ENCODE measurements at places on chromosomes 6 and 20.

GRCh38 chr6:8982668-8983067 is 547.3 kb upstream of the SLC35B3 start:
- H3K27me3 ChIP-seq = no peaks in the 10 kb centered on the region
- H3K4me1 ChIP-seq = no peaks in the 10 kb centered on the region
- DNase-seq = no peak
- H3K36me3 ChIP-seq = no peaks in the 10 kb centered on the region
- H3K4me3 ChIP-seq = no peak overlapping the region

DNA sequence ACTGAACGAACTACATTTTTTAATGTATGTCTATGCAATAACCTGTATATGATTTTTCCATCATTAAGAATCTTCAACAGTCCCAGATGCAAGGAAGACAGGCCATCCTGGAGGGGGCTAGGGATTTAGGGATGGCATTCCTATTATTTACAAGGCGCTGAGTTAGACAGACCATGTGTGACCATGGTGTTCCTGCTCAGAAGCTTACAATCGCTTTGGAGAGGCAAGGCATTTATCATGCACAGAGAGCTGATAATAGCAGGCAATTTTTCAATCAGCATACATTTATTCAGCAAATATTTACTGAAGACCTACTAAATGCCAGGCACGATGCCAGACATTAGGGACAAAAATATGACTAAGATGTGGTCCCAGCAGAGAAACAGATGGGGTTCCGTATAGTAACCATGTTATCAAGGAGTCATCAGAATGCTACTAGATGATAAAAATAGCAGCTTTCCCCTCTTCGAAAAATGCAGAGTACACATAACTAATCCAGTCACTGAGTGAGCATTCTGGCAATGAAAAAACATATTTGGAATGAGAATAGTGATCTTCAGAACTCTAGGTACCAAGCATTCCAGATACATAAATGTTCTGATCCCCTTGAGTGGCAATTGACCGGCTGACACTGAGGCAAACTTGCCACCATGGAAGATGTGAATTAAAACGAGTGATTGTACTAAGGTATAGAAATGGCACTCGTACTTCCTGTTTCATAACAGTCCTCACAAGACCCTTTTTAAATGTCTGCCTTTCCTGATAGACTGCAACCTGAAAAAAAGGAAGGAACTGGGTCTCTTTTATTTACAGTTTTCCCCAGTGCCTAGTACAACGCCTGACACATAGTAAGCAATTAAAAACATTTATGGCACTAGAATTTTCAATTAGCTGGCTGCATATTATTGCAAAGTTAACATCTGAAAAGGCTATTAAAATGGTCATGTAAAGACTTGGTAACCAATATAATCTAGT is 135.7 kb downstream of the ATXN1 start:
- no peaks in the 10 kb centered on the region for H3K36me3 ChIP-seq
- DNase-seq = no peak
- H3K4me3 ChIP-seq = no peak overlapping the region
- no peaks in the 10 kb centered on the region for H3K27me3 ChIP-seq
- no peak overlapping the region for H3K27ac ChIP-seq

DNA sequence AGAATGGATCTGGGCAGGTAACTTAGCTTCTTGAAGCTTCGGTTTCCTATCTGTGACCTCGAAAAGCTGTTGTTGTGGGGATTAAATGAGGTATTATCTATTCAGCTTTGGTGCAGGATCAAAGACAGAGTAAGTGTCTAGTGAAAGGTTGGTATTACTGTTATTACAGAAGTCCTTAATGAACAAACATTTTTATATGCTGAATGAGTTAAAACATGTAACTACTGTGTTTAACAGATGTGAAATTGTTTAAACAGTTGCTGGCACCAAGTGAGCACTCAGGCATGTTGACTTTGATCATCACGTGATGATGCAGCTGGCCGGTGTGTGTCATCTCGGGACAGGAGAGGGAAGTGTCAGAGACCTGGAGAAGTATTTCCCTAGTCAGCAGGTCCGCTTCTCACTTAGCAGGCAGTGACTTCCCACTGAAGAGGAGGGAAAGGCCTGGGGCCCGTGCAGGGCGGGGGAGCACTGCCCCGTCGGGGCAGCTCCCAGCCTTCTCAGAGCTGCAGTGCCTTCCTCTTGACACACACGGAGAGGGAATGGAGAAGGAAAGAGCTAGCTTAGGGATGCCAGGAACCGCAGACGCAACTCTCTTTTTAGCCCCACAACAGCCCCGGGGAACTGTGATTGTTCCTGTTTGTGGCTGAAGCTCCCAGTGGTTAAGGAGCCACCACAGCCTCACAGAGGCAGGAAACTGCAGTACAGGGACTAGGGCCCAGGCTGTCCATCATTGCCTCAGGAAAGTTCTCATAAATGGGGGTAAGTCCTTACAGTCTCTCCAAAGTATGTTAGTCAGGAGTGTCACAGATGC is 18.0 kb downstream of the TUBB2A start:
- peaks cover 40% of the 10 kb centered on the region for H3K36me3 ChIP-seq
- no peak for DNase-seq
- H3K4me1 ChIP-seq = peaks cover 14% of the 10 kb centered on the region
- peak overlapping the region; percentile 20 for H3K27ac ChIP-seq

DNA sequence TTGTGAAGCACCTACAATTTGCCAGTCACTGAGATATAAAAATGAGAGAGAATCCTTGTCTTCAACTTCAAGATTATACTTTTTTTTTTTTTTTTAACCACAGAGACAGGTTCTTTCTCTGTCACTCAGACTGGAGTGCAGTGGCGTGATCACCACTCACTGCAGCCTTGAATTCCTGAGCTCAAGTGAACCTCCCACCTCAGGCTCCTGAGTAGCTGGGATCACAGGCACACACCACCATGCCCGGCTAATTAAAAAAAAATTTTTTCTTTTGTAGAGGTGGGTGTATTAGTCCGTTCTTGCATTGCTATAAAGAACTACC is 51.6 kb upstream of the PMEPA1 start:
- no peak for DNase-seq
- no peaks in the 10 kb centered on the region for H3K27me3 ChIP-seq
- no peak overlapping the region for H3K4me3 ChIP-seq
- no peaks in the 10 kb centered on the region for H3K36me3 ChIP-seq
- H3K4me1 ChIP-seq = no peaks in the 10 kb centered on the region

DNA sequence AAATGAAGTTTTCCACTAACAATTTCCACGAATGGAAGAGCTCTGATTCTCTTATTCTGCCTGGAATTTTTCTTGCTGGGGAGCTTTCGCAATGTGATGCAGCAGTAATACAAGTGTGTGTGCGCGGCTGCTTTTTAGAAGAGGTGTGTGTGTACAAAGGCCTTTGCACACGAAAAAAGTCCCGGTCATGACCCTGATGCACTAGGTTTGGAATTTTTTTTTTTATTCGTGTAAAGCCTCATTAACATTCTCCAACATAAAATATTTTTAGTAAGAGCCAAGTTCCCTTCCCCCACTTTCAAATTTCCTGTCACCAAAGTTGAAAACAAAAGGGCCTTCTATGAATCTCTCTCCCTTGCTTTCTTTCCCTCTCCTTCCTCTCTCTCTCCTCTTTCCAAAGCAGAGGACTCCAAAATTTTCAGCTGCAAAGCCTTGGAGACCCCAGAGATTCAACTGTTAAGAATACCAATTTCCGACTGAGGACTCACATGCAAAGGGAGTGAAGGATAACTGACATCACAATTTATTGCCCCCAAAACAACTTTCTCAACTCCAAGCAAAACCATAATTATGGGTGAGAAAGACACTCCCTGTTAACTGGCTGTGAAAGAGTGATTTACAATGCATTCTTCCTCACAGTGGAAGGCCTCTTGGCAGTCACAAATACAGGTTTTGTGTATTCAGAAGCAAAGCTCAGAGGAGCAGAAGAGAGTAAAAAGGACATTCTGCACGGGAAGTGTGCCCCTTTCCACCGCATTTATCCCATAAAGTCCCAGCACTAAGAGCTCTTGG is 421.2 kb upstream of the JARID2 start:
- no peak for DNase-seq
- H3K27ac ChIP-seq = no peak overlapping the region
- H3K4me1 ChIP-seq = peaks cover 15% of the 10 kb centered on the region
- H3K27me3 ChIP-seq = no peaks in the 10 kb centered on the region
- H3K4me3 ChIP-seq = no peak overlapping the region
- no peaks in the 10 kb centered on the region for H3K36me3 ChIP-seq

DNA sequence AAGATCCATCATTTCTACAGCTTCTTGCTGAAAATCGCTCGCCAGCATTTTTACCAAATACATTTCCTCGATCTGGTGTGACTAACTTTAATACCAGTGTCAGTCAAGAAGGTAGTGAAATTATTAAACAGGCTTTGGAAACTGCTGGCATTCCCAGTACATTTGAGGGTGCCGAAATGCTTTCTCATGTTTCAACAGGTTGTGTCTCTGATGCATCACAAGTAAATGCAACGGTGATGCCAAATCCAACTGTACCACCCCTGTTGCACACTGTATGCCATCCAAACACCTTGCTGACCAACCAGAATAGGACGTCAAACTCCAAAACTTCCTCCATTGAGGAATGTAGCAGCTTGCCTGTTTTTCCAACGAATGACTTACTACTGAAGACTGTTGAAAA is 64.4 kb upstream of the SMIM8 start:
- H3K4me3 ChIP-seq = no peak overlapping the region
- no peak for DNase-seq
- H3K27me3 ChIP-seq = no peaks in the 10 kb centered on the region
- H3K4me1 ChIP-seq = no peaks in the 10 kb centered on the region
- H3K27ac ChIP-seq = no peak overlapping the region

GRCh38 chr6:169783971-169784820 is 32.8 kb downstream of the ERMARD start:
- no peaks in the 10 kb centered on the region for H3K27me3 ChIP-seq
- no peaks in the 10 kb centered on the region for H3K4me1 ChIP-seq
- H3K4me3 ChIP-seq = no peak overlapping the region
- no peak overlapping the region for H3K27ac ChIP-seq
- H3K36me3 ChIP-seq = no peaks in the 10 kb centered on the region

GRCh38 chr20:6708010-6708409 is 59.5 kb upstream of the BMP2 start:
- peaks cover 20% of the 10 kb centered on the region for H3K4me1 ChIP-seq
- H3K27me3 ChIP-seq = no peaks in the 10 kb centered on the region
- no peak overlapping the region for H3K4me3 ChIP-seq
- H3K36me3 ChIP-seq = no peaks in the 10 kb centered on the region
- DNase-seq = no peak

DNA sequence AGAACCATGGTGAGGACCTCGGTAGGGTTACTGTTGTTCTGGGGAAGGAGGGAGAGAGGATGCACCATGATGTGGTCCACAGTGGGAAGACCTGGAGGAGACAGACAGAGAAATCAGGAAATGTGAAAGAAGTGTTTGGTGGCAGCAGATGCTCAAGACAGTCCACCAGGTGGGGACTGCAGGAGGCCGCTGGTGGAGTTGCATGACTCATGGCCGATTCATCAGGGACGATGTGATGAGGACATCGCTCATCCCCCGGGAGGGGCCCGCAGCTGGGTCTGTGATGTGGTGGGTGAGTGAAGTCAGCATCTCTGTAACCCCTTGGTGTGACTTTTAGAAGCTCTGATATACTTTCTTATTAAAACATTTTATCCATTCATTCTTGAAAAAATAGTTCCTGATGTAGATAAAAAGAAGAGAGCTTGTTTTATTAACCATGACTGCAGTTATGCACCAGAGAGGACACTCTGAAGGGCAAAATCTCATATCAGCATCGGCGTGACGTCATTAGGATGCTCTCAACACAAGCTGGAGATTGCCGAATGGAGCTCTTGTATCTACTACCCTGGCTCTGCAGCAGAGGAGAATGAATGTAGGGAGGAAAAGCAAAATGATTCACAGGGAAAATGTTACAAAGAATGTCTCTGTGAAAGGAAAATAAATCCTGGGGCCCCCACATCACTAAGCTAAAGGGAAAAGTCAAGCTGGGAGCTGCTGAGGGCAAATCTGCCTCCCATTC is 71.2 kb downstream of the RAMACL start:
- DNase-seq = no peak
- H3K27ac ChIP-seq = no peak overlapping the region
- H3K36me3 ChIP-seq = no peaks in the 10 kb centered on the region

DNA sequence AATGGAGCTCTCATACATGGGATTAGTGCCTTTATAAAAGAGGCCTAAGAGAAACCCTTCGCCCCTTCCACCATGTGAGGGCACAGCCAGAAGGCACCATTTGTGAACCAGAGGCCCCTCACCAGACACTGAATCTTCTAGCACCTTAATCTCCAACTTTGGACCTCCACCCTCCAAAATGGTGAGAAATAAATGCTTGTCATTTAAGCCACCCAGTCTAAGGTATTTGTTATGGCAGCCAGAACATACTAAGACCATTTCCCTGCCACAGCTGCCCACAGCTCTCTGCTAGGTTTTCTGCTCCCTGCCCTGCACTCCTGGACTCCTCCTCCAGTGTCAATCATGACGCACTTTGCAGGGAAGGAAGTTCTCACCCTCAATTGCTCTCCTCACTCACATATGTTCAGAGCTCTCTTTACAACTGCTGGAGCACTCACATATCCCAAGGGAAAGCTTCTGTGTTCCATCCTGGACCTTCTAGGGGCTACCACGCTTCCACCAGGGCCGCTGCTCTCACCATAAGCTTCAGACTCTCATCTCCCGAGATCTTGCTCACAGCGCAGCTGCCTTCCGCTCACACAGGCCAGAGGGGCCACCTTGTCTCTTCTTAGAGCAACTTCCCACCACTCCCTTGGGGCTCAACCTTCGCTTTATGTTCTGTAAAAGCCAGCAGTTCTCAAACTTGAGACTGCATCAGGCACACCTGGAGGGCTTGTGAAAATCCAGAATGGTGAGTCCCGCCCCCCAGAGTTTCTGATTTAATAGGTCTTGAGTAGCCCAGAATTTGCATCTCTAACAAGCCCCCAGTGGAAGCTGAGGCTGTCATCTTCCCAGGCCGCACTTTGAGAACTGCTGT is 1.6 kb upstream of the LY86 start:
- H3K27ac ChIP-seq = no peak overlapping the region
- no peaks in the 10 kb centered on the region for H3K36me3 ChIP-seq
- no peak for DNase-seq
- H3K4me1 ChIP-seq = no peaks in the 10 kb centered on the region
- no peaks in the 10 kb centered on the region for H3K27me3 ChIP-seq

GRCh38 chr20:21640556-21640955 is 64.9 kb upstream of the PAX1 start:
- H3K27ac ChIP-seq = no peak overlapping the region
- DNase-seq = no peak
- no peaks in the 10 kb centered on the region for H3K27me3 ChIP-seq
- H3K36me3 ChIP-seq = no peaks in the 10 kb centered on the region

- no peak overlapping the region for H3K4me3 ChIP-seq
- no peak for DNase-seq
- H3K27ac ChIP-seq = no peak overlapping the region
- H3K27me3 ChIP-seq = no peaks in the 10 kb centered on the region
- no peaks in the 10 kb centered on the region for H3K36me3 ChIP-seq
Measured at GRCh38 chr6:106069478-106069877, 16.7 kb upstream of the PRDM1 start.

DNA sequence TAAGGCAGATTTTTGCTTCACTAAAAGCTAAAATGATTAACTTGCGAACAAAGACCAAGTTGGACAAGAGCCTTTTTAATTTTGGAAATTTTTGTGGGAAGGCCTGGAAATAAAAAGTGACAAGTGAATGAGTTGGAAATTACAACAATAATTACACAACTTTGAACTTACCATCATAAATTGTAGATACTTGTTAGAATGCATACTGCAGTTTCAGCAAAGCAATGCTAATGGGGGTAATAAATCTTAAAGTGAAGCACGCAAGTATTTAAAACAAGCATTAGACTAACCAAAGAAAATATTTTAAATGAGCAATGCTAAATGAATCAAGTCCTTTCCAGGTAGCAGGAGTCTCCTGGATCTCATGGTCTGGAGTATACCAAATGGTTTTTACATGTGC is 83.2 kb upstream of the EYA4 start:
- no peak for DNase-seq
- no peaks in the 10 kb centered on the region for H3K36me3 ChIP-seq
- H3K4me3 ChIP-seq = no peak overlapping the region

Measured in vagina (tissue), 2 donors.